Pancreas (tissue), 10 donors: ENCODE measurements at places on chromosomes 5 and 9.

- H3K27me3 ChIP-seq, result no peaks in the 10 kb centered on the region
- H3K36me3 ChIP-seq, result no peaks in the 10 kb centered on the region
- DNase-seq, result no peak
- H3K27ac ChIP-seq, result no peak overlapping the region
- no peak overlapping the region for H3K4me3 ChIP-seq
Measured at GRCh38 chr5:94174748-94175411, 433.5 kb upstream of the POU5F2 start.

DNA sequence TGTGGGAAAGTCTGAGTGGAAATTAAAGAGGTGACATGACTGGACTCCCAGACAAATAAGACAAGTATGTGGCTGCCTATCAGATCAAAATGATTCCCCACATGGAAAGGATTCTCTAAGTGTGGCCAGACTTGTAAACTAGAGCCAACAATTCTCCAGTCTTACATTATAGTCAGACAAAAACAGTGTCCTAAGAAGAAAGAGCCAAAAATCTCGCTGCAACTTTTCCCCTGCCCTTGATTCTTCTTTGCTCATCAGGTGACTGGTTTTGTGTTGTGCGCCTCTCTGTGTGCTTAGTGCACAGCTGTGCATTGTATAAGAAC, 164.2 kb upstream of the TARS1 start:
- H3K36me3 ChIP-seq, result no peaks in the 10 kb centered on the region
- no peak overlapping the region for H3K4me3 ChIP-seq
- H3K4me1 ChIP-seq, result no peaks in the 10 kb centered on the region
- H3K27ac ChIP-seq, result no peak overlapping the region
- DNase-seq, result no peak
- H3K27me3 ChIP-seq, result no peaks in the 10 kb centered on the region

DNA sequence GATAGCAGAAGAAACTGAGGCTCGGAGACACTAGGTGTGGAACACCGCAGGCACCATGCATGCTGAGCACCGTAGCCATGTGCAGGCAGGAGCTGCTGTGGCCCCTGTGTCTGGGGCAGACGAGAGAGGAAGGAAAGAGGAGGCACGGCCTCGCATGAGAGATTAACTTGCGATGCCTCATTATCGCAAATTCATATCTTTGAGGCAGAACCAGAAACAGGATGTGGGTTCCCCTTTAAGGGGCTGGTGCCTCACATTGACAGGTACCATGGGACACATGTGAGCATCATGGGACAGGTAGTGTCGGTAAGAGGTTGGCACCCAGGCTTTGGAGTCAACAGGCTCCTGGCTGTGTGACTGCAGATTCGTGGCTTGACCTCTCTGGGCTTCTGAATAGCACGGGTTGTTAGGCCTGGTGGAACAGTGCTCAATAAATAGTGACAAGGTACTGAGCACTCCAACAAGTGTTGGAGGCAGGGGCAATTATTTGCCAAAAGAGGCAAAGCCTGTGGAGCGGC, 40.8 kb downstream of the NAIF1 start:
- no peak overlapping the region for H3K27ac ChIP-seq
- no peak overlapping the region for H3K4me3 ChIP-seq
- no peaks in the 10 kb centered on the region for H3K27me3 ChIP-seq
- no peaks in the 10 kb centered on the region for H3K4me1 ChIP-seq
- DNase-seq, result no peak

DNA sequence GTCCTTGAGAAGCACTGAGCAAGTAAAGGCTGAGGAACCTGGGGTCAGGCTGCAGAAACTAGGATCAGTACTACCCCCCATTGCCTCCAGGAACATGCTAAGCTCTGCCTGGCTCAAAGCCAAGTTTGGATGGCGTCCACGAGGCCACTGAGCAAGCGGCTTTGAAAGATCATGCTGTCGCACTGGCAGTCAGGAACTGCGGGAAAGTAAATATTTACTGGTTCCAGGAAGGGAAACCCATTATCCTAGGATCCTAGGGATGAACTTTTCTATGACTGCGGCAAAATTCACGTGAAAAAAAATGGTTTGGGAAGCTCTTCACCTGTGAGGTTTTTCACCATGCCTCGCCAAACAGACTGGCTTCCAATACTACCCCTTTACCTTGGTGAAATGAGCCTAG, 75.3 kb upstream of the PJA2 start:
- H3K36me3 ChIP-seq, result no peaks in the 10 kb centered on the region
- peak; percentile 84 for DNase-seq
- H3K27ac ChIP-seq, result no peak overlapping the region
- H3K4me3 ChIP-seq, result peak overlapping the region; percentile 17

DNA sequence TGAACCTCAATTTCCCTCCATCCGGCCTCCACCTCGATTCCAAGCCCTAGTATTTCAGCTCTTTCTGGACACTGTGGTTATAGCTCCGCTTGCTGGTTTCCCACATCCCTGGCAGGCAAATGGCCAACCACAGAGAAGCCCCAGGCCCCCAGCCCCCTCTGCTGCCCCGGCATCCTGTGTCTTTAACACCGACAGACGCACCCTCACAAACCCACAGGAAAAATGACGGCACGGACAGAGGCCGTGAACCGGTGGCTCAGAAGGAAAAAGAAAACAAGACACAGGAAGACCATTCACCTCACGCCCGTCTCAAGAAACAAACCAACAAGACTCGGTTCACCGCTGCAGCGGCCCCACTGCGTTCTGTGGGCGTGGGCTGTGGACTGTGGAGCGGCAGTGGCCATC, 1.5 kb upstream of the CLIC3 start:
- H3K4me1 ChIP-seq, result peaks cover 6% of the 10 kb centered on the region
- H3K27me3 ChIP-seq, result no peaks in the 10 kb centered on the region
- H3K27ac ChIP-seq, result no peak overlapping the region
- H3K4me3 ChIP-seq, result no peak overlapping the region
- no peaks in the 10 kb centered on the region for H3K36me3 ChIP-seq

DNA sequence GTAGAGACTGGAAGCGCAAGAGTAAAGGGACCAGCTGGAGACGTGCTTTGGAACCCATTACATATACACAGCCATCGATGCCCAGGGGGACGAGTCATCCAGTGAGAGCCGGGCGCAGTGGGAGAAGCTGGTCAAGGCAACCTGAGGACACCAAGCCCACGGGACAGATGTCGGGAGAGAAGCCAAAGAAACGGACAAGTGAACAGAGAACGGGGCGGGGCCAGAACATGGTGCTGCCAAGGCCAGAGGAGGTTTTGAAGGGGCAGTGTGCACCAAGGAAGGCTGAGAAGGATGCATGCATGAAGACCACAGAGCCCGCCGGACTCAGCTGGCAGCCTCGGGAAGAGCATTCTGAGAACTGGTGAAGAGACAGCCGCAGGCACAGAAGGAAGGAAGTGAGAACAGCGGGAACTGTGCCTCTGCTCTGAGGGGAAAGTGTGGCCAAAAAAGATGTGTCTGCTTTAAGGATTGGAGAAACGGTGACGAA, 20.3 kb downstream of the CAMSAP1 start:
- no peak for DNase-seq
- no peak overlapping the region for H3K27ac ChIP-seq
- peaks cover 11% of the 10 kb centered on the region for H3K4me1 ChIP-seq
- no peak overlapping the region for H3K4me3 ChIP-seq
- H3K27me3 ChIP-seq, result no peaks in the 10 kb centered on the region

- no peak overlapping the region for H3K27ac ChIP-seq
- no peaks in the 10 kb centered on the region for H3K4me1 ChIP-seq
- no peaks in the 10 kb centered on the region for H3K27me3 ChIP-seq
- no peak overlapping the region for H3K4me3 ChIP-seq
Measured at GRCh38 chr9:136599811-136600660, 54.2 kb upstream of the NOTCH1 start.

GRCh38 chr9:71025728-71026127, 95.7 kb downstream of the TRPM3 start:
- no peaks in the 10 kb centered on the region for H3K4me1 ChIP-seq
- H3K27me3 ChIP-seq, result no peaks in the 10 kb centered on the region
- H3K27ac ChIP-seq, result no peak overlapping the region

GRCh38 chr5:32446630-32447029, 2.1 kb upstream of the ZFR start:
- H3K27ac ChIP-seq, result peak overlapping the region; percentile 37
- DNase-seq, result no peak
- no peaks in the 10 kb centered on the region for H3K36me3 ChIP-seq
- peaks cover 17% of the 10 kb centered on the region for H3K4me1 ChIP-seq
- no peak overlapping the region for H3K4me3 ChIP-seq

- DNase-seq, result no peak
- H3K4me3 ChIP-seq, result no peak overlapping the region
- H3K27me3 ChIP-seq, result no peaks in the 10 kb centered on the region
- no peaks in the 10 kb centered on the region for H3K4me1 ChIP-seq
Measured at GRCh38 chr9:10104774-10105173, 508.0 kb downstream of the PTPRD start.

DNA sequence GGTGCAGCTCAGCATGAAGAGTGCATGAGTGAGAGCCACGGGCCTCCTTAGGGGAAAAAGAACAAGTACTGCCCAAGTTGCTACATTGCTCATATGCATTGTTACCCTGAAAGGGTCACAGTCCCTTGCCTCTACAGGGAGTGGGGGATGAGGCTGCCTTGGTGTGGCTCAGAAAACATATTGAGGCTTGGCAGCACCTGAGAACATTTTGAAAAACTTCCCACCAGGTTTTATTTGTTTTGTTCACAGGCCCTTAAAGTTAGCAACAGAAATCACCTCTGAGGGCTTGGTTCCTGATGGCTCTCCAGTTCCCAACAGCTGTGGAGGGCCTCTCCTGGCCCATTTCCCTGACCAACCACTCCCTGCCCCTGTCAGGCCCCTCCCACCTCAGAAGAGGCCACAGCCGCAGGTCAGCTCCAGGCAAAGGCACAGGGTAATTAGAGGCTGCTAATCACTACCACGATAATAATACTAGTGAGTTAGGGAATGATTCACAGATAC, 90.7 kb upstream of the ADRA1B start:
- DNase-seq, result no peak
- H3K4me1 ChIP-seq, result no peaks in the 10 kb centered on the region
- H3K4me3 ChIP-seq, result no peak overlapping the region
- H3K27me3 ChIP-seq, result no peaks in the 10 kb centered on the region
- no peaks in the 10 kb centered on the region for H3K36me3 ChIP-seq

- H3K4me3 ChIP-seq, result no peak overlapping the region
- H3K27ac ChIP-seq, result no peak overlapping the region
- H3K36me3 ChIP-seq, result no peaks in the 10 kb centered on the region
- no peaks in the 10 kb centered on the region for H3K27me3 ChIP-seq
Measured at GRCh38 chr9:6923086-6923485, 165.3 kb downstream of the KDM4C start.

DNA sequence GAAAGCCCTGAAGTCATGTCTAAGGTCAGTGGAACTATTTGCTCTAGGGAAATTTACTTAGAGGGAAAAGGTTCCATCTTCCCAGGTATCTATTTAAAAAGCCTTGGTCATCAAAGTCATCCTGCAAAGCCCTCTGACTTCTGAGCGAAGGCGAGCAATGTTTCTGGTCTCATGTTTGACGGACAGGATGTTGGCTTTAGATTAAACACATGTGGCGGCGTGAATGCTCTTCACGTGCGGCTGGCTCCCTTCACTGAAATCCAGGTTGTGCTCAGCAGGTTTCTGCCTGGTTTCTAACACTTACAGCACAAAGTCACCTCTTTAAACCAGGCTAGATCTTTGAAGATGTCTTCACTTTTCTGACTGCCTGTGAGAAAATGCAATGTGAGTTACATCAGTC, 5.7 kb upstream of the ZBTB34 start:
- no peaks in the 10 kb centered on the region for H3K36me3 ChIP-seq
- H3K4me3 ChIP-seq, result no peak overlapping the region
- H3K27ac ChIP-seq, result no peak overlapping the region
- no peaks in the 10 kb centered on the region for H3K27me3 ChIP-seq
- DNase-seq, result no peak
